ENCODE measurements at places on chromosomes 1 and 21.

DNA sequence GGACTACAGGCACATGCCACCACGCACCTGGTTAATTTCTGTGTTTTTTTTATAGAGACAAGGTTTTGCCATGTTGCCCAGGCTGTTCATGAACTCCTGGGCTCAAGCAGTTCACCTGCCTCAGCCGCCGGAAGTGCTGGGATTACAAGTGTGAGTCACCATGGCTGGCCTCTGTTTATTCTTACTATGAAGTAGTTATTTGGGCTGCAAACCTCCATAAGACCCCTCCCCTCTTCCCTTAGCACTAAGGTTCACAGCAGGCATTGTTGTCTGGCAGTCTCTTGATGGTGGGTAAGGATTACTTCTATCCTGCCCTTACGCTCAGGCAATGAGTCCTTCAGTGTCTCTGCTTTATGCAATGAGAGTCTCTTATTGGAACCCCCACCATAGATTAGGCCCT, 51.8 kb downstream of the ANGPTL1 start:
- no peak for DNase-seq

GRCh38 chr1:34870395-34870794, 10.8 kb upstream of the SMIM12 start:
- no peak for DNase-seq

- DNase-seq, result no peak
These were observed 46.9 kb downstream of the AJAP1 start for GRCh38 chr1:4701276-4701675.

DNA sequence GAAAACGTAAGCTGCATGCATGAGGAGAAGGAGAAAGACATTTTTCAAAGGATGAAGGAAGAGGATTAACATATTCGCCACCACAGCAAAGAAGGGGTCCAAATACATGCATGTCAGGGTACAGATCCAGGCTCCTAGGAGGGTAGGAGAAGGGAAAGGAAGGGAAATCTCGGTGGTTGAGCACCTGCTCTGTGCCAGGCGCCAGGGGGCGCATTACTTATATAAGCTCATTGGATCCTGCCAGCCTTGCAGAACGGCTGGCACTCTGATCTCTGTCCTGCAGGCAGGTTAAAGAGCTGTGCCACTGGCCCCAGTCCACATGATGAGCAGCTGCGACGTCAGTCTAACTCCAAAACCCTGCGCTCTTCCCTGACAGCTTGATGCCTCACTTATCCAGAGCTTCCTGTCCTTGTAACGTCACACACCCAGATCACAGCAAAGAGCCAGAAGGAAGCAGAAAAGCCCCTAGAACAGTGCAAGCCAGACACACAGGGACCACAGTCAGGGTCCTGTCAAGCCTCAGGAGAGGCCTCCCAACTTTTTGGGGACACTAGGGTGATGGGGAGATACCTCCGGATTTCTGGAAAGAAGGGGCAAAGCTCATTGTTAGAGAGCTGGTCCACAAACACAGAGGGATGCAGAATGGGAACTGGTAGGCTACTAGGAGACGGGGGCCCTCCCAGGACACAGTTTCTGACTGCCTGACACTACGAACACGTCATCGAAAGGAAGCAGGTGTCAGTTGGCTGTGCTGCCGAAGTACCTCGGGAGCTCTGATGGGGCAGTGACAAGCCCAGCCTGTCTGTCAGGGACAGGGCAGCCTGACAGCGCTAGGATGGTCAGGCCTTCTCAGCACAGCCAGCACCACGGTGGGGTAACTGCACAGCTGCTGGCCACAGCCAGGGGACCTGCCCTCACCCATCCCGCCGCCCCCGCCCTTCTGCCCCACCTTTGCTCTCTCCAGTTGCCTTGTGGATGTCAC, 99.1 kb downstream of the BEND5 start:
- peak; percentile 85 for DNase-seq

DNA sequence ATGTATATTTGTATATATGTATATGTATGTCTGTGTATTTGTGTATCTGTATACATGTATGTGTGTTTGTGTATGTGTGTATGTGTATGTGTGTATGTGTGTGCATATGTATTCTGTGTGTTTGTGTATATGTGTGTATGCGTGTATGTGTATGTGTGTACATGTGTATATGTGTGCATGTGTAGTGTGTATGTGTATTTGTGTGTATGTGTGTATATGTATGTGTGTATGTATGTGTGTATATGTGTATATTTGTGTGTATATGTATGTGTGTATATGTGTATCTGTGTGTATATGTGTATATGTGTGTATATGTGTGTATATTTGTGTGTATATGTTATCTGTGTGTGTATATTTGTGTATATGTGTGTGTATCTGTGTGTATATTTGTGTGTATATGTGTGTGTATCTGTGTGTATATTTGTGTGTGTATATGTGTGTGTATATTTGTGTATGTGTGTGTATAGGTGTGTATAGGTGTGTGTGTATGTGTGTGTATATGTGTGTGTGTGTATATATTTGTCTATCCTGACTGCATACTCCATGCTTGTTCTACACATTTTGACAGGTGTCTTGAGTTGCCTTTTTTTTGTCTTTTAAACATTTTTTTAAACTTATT, 101.5 kb downstream of the SCCPDH start:
- no peak for DNase-seq

DNA sequence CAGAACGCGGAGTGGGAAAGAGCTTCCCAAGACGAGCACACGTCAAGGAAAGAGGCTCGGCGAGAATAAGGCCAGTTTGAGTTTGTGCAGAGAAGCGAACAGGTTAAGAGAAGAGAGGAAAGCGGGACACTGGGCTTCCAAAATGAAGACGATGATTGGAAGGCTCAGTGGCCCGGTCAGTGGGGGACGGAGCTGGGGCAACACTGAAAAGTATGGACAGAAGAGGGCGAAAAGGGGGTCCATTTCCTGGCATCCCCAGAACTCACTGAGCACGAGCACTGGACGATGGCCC, 258 bp downstream of the CCT3 start:
- DNase-seq, result no peak

DNA sequence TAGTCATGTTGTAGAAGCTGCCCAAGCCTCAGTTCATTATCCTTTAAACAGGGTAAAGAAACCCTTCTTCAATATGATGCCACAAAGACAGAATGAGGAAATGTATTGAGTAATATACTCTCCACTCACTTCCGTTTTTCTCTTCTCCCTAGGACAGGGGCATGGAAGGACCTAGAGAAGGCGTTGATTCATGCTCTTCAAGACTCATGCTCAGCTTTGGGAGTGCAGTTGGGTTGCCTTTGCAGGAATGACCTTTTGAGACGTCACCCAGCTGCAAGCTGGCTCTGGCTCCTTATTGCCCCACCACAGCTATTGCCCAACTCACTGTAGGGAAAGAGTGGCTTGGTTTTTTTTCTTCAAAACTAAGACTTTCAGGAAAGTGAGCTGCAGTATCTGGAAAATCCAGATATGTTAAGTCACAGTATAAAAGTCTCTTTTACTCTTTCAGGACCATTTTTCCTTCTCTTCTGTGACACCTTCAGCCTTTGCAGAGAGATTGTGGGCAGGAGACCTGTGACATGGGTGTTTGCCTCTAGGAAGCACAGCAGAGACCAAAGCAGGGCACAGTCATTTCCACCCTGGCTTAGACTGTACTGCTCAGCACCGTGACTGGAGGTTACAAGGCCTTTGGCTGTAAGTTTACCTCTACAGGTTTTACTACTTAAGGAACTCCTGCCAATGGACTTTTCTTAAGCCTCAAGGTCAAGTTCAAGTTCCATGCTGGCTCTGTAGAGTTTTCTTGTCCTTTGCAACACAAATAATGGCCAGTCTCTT, 39.5 kb downstream of the XCL2 start:
- DNase-seq, result peak; percentile 80

DNA sequence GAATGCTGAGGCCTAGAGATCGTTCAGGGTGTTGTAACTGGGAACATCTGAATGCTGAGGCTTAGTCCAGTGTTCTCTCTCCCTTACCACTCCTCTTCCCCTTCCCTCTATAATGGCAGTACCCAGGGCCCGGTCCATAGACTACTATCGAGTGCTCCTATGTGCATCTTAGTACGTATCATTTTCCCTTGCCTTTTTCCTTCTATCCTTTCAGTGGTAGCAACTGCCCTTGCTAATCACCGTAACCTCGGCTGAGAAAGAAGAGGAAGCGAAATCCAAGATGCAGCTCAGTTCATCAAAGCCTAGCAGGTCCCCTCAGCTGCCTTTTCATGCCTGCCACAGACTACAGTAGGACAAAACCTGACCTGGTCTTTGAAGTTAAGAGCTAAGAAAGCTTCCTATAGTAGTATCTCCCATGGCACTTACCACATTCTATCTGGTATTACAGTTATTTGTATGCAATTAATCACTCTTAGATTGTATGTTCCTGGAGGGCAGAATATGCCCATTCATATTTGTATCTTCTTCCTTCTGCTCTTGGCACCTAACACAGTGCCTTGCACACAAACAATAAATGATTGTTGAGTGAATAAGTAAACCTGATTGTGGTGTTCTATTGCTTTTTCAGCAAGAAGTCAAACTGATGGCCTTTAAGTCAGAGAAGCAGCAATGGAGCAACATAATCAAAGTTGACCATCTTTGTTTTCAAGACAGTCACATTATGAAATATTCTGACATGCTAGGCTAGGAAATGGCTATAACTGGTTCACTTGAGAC, 22.4 kb downstream of the CNIH4 start:
- peak; percentile 31 for DNase-seq

GRCh38 chr1:78887458-78887857, 119.1 kb downstream of the ADGRL4 start:
- no peak for DNase-seq

- DNase-seq, result no peak
These were observed 135.9 kb downstream of the HHAT start for GRCh38 chr1:210464519-210465039.

DNA sequence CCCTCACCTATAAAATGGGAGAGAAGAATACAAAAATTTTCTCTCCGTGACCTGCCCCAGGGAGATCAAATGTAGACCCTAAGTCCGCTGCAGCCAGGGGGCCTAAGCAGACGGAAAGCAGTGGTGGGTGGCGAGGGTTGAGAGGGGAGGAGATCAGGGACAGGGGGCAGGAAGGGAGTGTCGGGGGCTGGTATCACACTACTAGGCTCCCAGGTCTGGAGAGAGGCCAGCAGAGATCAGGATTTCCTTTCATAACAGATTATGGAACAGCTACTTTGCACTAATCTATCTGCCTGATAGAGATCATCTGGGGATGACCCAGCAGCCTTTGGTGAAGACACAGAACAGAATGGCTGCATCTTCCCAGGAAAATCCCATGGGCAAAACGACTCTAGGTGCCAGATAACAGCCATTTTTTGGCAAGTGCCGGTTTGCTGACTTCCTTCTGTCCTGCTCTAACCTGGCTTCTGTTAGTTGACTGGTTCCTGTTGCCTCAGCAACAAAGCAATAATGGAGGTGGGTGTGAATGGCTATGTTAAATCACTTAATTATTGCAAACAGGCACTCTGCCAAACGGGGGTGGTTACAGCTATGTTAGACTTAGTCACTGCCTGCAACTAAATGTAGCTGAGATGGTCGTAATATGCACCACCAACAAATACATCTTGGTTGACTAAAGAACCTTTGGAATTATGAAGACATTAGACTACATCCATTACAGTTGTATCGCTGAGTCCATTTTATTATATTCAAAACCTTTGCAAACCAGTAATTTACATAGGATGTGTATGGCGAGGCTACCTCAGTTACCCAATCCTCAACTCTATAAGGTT, 30.0 kb upstream of the EPS8L3 start:
- DNase-seq, result peak; percentile 94

DNA sequence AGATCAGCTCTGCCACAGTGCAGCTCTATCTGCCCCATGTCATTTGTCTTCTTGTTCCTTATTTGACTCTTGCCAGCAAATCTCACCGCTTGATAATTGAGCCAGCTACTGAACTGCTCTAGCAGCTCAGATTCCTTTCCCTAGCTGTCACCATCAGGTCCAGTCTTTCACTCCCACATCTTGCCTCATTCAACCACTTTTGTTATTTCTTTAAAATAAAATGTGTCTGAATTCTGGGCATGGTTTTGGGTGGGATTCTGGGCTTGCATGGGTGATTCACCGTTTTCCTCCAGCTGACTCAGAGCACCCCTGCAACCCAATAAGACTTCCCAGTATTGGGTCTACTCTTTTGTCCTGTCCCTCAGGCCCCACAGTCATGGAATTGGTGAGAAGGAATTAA, 215.7 kb downstream of the DSCAM start:
- no peak for DNase-seq

DNA sequence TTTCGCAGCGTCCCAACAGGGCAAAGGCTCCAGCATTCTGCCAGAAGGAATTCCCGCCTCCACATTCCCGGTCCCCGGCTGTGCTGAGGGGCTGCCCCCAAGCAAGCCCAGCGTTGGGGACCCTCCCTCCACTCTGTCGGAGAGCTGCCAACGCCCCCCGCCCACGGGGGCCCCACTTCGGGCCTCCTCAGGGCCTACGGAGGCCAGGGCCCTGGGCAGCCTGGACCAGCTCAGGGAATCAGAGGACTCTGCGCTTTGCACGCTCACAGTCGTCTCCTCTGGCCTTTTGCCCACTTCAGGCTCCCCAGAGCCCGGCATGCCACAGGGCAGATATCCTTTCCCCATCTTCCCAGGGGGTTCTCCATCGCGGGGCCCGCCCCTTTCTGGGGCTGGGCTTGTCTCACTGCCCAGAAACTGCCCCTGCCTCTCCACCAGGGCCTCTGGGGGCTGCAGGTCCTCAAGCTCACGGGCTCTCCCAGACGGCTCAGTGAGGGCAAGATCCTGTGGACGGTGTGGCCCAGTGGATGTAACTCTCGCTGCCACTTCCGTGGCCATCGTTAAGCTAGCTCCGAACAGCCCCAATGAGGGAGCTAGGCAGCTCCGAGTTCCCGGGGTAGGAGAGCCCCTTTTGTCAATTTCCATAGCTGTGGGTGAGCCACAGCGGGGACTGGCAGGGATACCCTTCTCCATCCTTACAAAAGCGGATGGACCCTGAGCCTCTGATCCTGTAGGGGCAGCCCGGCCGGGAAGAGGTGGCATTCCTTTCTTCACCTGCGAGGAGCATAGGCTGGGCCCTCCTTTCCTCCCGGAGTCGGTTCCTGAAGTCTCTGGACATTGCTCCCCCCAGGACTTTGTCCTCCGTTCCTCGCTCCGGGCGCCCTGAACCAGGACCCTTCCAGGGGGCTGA, 2.8 kb downstream of the ITPKB start:
- DNase-seq, result no peak

DNA sequence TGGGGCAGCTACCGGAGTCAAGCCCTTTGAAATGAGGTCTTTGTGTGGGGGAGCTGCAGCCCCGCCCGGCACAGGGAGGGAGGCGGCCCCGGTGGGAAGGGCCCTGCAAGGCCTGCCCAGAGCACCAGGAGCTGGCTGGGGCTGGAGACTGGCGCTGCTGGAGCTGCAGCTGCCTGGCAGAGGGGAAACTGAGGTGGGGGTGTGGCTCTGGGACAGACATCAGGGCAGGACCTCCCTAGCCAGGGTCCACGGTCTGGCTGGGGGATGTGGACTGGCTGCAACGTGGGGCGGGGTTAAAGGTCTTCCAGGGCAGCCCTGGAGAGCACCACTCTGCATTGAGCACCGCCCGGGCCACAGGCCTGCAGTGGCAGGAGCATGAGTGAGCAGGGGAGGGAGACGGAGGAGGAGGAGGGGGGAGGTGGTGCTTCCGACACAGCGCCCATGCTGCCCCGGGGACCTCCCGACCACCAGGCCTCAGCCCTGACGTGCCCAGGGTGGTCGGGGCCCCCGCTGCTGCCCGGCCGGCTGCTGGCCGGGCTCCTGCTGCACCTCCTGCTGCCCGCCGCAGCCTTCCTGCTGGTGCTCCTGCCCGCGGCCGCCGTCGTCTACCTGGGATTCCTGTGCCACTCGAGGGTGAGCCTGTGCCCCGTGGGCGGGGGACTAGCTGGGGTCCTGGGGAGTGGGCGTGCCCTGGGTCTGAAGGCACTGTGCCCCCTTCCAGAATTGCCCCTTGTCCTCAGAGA, 4.8 kb upstream of the ANKRD65 start:
- no peak for DNase-seq

GRCh38 chr1:234891427-234891826, 237.2 kb downstream of the TOMM20 start:
- no peak for DNase-seq

- DNase-seq, result peak; percentile 94
These were observed 86.6 kb upstream of the DPH5 start for GRCh38 chr1:101112051-101112780.
